NCI-H69 (cell line): ENCODE measurements at places on chromosomes 12 and 14.

DNA sequence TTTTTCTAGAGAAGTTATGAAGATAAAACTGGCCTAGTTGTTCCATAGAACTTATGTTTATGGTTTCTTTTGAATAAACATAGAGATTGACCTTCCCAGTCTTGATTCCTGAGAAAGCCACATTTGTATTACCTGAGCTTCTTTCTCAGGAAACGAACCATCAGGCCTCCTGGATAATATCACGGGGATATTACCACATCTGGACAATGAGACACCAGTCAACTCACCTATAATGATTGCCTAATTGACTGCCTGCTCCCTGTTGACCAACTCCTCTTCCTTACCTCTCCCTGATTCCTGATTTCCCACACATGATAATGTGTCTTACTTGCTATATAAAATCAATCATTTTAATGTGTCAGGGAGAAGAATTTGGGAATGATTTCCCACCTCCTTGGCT is 822.7 kb downstream of the LRFN5 start:
- DNase-seq: no peak

GRCh38 chr12:116043659-116044535 is 233.6 kb downstream of the MED13L start:
- DNase-seq: peak; percentile 80

- DNase-seq: peak; percentile 21
Measured at GRCh38 chr14:93984987-93985410, 8.6 kb upstream of the ASB2 start.

DNA sequence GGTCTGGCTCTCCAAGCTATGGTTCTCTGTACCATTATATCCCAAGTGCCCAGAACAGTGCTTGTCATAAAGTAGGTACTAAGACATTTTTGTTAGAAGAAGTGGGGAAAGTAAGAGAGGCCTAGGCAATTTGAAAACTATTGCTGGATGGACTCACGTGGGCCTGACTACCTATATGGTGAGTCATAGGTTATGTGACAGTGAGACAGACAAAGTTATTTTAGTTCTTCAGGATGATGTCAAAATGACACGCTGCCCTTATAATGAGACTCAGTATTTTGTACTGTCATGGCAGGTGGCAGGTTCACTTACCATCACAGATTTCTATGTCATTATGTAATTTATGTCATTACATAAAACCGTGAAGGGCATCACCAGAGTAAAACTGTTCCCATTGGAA is 53.1 kb downstream of the PARP11 start:
- DNase-seq: no peak

DNA sequence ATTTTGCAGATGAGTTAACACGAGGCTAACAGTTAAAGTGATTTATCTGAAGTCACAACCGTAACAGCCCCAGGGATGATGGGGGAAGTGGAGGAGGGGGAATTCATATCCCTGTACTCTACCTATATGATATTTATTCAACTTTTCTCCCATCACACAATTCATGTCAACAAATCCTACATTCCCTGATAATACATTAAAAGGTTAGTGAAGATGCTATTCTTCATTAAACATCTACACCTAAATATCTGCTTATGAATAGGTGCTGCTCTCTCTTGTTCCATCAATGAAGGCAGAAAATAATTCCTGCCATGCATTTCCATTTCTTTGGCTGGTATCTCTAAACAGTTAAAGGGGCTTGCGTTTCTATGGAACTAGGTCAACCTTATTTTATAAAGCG is 6.8 kb downstream of the YBX3 start:
- no peak for DNase-seq

GRCh38 chr12:132604151-132604618 is 6.2 kb downstream of the LRCOL1 start:
- DNase-seq: peak; percentile 32

DNA sequence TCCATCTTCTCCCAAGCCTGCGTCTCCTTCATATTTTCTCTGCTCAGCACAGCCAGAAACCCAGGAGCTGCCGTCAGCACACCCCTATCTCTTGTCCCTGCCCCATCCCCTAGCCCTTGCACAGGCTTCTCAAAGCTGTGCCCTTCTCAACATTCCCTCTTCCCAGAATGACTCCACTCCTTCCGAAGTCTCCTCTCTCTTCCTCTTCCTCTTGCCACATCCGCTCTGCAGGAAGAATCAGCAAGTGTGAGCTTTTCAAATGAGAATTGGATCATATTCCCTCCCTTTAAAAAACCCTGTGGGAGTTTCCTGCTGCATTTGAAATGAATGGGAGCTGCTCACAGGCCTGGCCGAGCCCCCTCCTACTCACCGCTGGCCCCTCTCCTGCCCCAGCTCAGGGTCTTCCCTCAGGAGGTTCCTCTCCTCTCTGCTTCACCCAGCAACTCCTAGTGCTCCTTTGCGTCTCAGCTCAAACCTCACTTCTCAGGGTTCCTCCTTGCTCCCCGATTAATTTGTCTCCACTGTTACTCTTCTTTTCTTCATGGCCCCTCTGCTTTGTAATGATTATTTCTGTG is 528.5 kb upstream of the CCDC196 start:
- no peak for DNase-seq

DNA sequence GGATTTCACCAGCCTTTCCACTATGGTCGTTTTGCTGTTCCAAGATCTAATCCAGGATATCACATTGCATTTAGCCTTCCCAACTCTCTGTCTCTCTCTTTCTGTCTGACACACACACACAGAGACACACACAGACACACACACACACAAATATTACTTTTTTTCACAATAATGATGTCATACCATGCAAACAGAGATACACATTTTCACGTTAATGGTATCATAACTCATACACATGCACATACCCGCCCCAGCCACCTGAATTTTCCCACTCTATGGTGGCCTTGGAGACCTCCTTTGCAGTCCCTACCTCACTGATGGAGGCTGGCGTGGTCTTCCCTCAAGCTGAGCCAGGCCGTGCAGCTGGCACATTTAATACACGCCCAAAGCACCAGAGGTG is 7.2 kb upstream of the MYL2 start:
- DNase-seq: no peak

GRCh38 chr12:27332714-27333402 is at the start of gene BMAL2:
Gene BMAL2, plus strand, starts transcription at chr12:27332836. Its CDS starts 237 bp downstream, at chr12:27333073.
- DNase-seq: peak; percentile 81

DNA sequence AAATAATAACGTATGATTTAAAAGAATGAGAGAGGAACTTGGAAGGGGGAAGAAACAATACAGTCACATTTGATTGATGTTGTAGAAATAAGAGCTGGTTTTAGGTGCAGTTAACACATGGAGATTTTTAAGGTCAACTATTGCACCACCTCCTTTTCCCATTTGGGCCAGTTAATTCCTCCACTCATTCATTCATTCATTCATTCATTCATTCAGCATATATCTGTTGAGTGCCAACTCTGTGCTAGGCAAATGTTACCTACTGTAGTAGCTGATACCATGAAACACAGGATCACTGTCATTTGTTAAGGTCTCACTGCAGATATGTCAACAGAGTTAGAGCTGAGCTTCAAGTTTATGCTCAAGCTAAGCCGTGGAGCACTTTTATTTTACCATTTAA is 115.7 kb upstream of the ARID2 start:
- no peak for DNase-seq

DNA sequence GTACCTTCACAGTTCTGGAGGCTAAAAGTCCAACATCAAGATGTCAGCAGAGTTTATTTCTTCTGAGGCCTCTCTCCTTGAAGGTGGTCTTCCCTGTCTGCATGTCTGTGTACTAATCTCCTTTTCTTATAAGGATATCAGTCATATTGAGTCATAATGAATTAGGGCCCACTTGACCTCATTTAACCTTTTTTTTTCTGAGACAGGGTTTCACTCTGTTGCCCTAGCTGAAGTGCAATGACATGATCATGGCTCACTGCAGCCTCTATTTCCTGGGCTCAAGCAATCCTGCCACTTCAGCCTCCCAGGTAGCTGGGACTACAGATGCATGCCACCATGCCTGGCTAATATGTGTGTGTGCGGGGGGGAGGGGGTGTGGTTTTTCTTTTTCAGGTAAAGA is 41.7 kb downstream of the PPM1H start:
- no peak for DNase-seq

DNA sequence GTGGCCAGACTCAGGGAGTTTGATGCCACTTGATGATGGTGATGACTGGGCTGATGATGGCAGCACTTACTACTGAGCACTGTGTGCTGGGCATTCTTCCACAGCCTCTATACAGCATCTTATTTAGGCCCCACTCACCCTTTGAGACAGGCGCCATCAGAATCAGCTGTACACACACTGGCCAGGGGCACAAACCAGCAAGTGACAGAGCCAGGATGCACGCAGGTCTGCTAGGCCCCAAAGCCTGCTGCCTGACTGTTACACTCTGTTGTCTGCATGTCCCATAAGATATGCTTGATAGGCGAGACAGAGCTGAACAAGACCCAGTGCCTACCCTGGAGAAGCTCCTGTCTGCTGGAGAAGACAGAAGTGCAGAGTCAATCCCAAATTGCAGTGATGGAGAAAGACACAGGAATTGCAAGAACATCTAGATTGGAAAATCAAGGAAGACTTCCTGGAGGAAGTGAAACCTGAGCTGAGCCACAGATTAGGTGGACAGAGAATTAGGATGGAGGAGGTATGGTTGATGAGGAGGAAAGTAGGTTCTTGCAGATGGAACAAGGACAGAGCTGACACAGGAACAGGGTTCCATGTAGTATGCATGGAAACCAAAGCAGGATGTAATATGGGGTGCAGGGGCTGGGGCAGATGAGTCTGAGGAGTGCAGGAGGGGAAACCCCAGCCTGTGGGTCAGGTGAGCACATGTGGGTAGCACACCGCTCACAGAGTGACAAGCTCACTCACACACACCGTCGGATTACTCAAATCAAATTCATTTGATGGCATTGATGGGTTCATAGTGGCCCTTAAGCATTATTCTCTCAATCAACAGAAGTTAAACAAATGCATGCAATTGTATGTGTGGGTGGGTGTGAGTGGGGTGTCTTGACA is 117.3 kb downstream of the BEGAIN start:
- DNase-seq: no peak

DNA sequence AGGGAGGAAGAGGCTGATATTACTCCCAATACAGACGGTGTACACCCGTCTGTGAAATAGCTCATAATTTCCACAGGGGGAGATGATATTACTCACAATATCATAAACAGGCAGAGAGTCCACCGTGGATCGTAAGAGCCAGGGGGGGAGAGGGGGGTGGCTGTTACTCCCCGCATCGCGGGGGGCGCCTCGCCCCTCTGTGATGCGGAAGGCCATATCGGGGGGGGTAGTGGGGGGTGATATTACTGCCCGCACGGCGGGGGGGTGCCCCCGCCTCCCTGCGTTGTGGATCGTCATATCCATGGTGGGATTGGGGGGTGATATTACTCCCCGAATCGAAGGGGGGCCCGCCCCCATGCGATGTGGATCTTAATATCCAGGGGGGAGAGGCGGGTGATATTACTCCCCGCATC is 91.9 kb downstream of the FRMD6 start:
- peak; percentile 83 for DNase-seq

GRCh38 chr14:31229638-31230572 is 22.3 kb upstream of the HECTD1 start:
- DNase-seq: peak; percentile 92
